Thoracic aorta (tissue), 2 donors: ENCODE measurements at places on chromosomes 4 and X. TPM values are rescaled to one million over a fixed set of nuclear protein-coding genes. Genes with fewer than 3 reads are reported as not detected.

Gene TMEM31
- not detected for total RNA-seq

GRCh38 chrX:154012336-154012991 lies 7.2 kb downstream of the IRAK1 start:
- no peaks in the 10 kb centered on the region for H3K4me1 ChIP-seq
- no peak overlapping the region for H3K27ac ChIP-seq
- H3K27me3 ChIP-seq, result no peaks in the 10 kb centered on the region
- DNase-seq, result no peak
- no peaks in the 10 kb centered on the region for H3K36me3 ChIP-seq
- H3K4me3 ChIP-seq, result no peak overlapping the region

DNA sequence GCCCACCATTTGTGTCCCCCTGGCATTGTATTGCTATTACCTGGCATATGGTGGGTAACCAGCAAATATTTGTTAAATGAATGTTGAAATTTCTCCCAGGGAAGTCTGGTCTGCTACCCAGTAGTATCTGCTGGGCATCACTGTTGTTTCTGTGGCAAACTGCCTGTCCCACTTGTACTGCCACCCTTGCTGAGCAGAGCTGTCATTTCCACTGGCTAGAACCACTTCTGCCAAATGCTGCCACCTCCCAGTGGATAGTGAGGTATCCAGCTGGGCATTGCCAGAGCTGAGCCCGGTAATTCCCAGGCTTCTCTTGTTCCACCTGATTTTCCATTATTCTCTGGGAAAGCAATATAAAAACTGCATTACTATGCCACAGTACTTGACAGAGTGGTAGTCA lies 186.7 kb upstream of the NOCT start:
- H3K27ac ChIP-seq, result no peak overlapping the region
- H3K27me3 ChIP-seq, result no peaks in the 10 kb centered on the region
- DNase-seq, result no peak
- no peak overlapping the region for H3K4me3 ChIP-seq
- peaks cover 5% of the 10 kb centered on the region for H3K4me1 ChIP-seq
- H3K36me3 ChIP-seq, result no peaks in the 10 kb centered on the region

DNA sequence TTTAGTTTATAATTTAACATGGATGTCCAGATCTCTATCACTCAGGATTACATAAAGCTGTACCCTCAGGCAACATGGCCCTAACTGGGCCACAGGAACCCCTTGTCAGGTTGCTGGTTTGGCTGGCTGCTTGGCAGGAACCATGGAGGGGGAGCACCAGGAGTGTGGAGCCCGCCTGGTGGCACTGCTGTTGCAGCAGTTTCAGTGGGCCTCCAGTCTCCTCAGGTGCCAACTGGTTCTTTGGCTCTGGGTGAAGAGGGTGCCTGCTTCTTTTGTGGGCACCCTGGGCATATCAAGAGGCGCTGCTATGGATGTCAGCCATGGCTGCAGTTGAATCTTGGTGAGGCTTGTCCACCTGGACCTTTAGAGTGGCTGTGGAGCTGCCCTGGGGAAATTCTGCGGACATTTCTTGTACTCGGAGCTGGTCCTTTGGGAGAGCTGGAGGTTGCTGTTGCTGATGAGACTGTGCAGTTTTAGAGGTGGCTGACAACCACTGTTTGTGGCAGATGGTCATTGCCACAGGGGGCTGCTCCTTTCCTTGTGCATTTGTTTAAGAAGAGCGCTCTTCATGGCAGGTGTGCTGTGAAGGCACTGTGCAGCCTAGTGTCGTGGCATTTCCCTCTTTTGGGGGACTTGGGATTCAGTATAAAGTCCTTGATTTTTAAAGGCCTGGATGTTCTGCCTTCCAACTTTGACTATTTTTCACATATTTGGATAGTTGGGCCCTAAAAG lies 10.3 kb upstream of the SMIM14 start:
- no peaks in the 10 kb centered on the region for H3K4me1 ChIP-seq
- no peaks in the 10 kb centered on the region for H3K36me3 ChIP-seq
- H3K27ac ChIP-seq, result no peak overlapping the region
- H3K4me3 ChIP-seq, result no peak overlapping the region
- no peak for DNase-seq
- no peaks in the 10 kb centered on the region for H3K27me3 ChIP-seq

DNA sequence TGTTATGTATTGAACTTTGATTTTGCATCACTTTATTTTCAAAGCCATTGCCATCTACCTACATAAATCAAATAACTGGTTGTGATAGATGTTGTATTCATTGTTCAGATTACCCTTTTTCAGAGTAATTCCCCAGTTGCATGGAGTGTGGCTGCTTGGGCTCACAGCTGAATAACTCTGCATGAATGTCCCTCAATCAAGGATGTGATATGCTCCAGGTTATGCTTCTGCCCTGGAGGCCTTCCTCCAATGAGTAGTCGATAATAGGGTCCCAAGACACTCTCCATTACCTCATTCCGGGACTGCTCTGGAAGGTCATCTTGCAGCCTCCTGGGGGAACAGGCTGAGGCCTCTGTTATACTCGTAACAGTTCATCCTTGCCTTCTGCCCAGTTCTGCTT lies 251.8 kb downstream of the ADGRL3 start:
- H3K4me1 ChIP-seq, result no peaks in the 10 kb centered on the region
- no peaks in the 10 kb centered on the region for H3K27me3 ChIP-seq
- no peak for DNase-seq
- H3K4me3 ChIP-seq, result no peak overlapping the region
- H3K36me3 ChIP-seq, result no peaks in the 10 kb centered on the region

Gene DUSP21
- not detected for total RNA-seq

Gene AMBN
- total RNA-seq, result not detected

Gene RTL3
- total RNA-seq, result 1.4 TPM

DNA sequence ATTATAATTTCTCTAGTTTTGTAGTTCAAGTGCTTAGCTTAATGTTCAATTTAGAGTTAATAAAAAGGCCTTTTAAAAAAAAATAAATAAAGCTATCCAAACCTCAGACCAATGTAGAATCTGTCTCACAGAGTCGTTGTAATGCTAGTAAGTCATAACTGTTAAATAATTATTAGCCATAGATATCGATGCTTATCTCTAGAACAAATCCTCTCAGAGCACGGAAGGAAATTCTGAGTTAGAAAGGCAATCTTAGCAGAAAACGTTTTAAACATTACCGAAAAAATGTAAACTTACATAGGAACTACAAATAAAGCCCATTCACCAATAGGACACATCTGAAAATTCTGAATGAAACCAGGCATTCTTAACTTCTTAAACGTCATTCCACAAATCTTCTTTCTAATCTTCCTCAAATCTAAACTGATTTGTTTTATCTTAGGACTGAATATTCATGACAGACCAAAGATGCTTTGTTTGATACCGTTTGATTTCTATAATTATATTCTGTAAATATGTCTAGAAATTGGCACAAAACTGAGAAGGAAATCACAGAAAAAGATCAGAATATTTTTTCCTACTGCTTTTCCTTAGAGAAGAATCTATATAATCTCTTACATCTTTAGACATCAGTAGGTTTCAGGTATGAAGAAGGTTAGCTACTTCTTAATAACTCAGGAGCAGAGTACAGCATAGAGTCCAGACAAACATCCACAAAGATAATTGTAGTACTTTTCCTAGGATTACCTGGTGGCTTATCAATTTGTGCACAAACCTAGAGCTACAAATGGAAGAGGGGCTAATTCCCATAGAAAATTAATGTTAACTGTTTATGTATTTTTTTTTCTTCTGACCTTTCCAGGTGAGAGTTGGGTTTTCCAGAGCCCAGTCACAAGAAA lies 140.7 kb downstream of the BTC start:
- no peak overlapping the region for H3K4me3 ChIP-seq
- H3K27ac ChIP-seq, result no peak overlapping the region
- no peaks in the 10 kb centered on the region for H3K36me3 ChIP-seq
- DNase-seq, result no peak
- no peaks in the 10 kb centered on the region for H3K4me1 ChIP-seq
